ENCODE measurements at places on chromosomes 2 and 18. TPM values are rescaled to one million over a fixed set of nuclear protein-coding genes. Genes with fewer than 3 reads are reported as not detected.

DNA sequence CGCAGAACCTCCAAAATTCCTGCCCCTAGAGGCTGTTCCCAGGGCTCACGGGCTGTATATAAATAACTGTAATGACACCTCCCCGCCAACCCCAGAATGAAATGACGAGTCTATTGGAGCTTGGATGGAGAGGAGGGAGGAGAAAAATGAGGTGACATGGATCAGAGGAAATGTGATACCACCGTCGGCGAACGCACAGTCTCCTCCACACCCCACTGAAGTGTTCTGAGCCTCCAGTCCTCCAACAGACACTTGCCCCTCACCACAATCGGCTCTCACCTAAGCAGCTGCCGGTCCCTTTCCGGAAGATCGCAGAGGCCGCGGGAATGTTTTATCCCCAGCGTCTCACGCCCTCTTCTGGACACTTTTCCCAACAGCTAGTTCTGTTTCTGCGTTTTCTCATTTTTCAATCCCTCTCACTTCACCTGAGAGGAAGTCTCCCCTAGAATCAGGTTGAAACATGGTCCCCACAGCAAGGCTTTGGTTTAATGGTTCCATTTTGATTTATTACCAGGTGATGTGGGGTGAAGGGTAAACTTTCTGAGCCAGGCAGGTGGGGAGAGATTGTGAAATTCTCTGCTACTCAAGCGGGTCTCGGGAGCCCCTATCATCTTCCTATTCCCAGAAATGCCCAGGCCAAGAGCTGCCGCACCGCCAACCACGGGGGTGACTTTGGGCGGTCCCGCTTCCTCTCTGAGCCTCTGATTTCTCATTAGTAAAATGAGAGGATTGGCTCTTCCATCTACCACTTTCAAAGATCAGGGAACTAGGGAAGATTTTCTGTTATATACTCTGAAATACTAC is 9.1 kb upstream of the MYO5B start:
- no peaks in the 10 kb centered on the region for H3K4me1 ChIP-seq
- H3K4me3 ChIP-seq = no peak overlapping the region
- no peaks in the 10 kb centered on the region for H3K36me3 ChIP-seq
- peaks cover 5% of the 10 kb centered on the region for H3K27me3 ChIP-seq
- no peak overlapping the region for H3K27ac ChIP-seq

GRCh38 chr2:216651351-216651881 is 18.2 kb downstream of the IGFBP2 start:
- no peaks in the 10 kb centered on the region for H3K27me3 ChIP-seq
- no peak overlapping the region for H3K4me3 ChIP-seq
- DNase-seq = no peak
- H3K36me3 ChIP-seq = no peaks in the 10 kb centered on the region
- H3K27ac ChIP-seq = no peak overlapping the region

- no peaks in the 10 kb centered on the region for H3K36me3 ChIP-seq
- no peak overlapping the region for H3K4me3 ChIP-seq
- no peaks in the 10 kb centered on the region for H3K4me1 ChIP-seq
- H3K27me3 ChIP-seq = no peaks in the 10 kb centered on the region
- no peak overlapping the region for H3K27ac ChIP-seq
- DNase-seq = no peak
Observed at GRCh38 chr2:132538331-132538855, 121.8 kb downstream of the GPR39 start.

- H3K36me3 ChIP-seq = no peaks in the 10 kb centered on the region
- H3K27me3 ChIP-seq = no peaks in the 10 kb centered on the region
- no peak overlapping the region for H3K4me3 ChIP-seq
- peak; percentile 34 for DNase-seq
- no peak overlapping the region for H3K27ac ChIP-seq
- peaks cover 8% of the 10 kb centered on the region for H3K4me1 ChIP-seq
Observed at GRCh38 chr2:198054299-198054698, 249.9 kb downstream of the PLCL1 start.

DNA sequence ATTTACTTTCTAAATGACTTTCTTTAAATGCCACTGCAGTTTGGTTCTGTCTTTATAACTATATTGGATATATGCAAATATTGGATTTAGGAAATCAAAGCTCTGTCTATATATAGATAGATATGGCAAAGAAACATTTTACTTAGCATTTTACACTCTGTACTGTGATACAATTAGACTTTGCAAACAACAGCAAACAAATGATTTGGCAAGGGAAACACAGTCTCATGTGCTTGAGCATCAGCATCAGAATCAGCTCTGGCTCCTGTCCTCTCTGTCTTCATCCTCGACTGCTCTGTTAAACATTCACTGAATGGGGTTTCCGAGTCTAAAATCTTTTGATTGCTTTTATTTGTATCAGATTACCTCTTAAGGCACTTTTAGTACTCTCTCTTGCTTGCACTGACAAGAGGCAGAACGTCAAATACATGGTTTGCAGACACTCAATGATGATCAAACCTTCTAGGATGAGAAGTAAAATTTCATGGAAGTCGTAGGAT is 176.8 kb upstream of the LRP1B start:
- no peak overlapping the region for H3K4me3 ChIP-seq
- no peaks in the 10 kb centered on the region for H3K4me1 ChIP-seq
- H3K36me3 ChIP-seq = no peaks in the 10 kb centered on the region

- H3K27ac ChIP-seq = peak overlapping the region; percentile 56
- no peaks in the 10 kb centered on the region for H3K36me3 ChIP-seq
- H3K4me1 ChIP-seq = peaks cover 6% of the 10 kb centered on the region
Observed at GRCh38 chr2:26623541-26624495, 17.3 kb downstream of the CIB4 start.

GRCh38 chr2:4976407-4976806 is 715.8 kb upstream of the SOX11 start:
- H3K27me3 ChIP-seq = no peaks in the 10 kb centered on the region
- DNase-seq = no peak
- no peak overlapping the region for H3K27ac ChIP-seq

GRCh38 chr2:224772494-224772893 is 56.3 kb upstream of the CCDC195 start:
- H3K4me3 ChIP-seq = no peak overlapping the region
- H3K27me3 ChIP-seq = no peaks in the 10 kb centered on the region
- H3K27ac ChIP-seq = no peak overlapping the region
- H3K4me1 ChIP-seq = peaks cover 7% of the 10 kb centered on the region
- DNase-seq = no peak

GRCh38 chr18:78934003-78934402 is 45.6 kb upstream of the SALL3 start:
- no peak overlapping the region for H3K4me3 ChIP-seq
- H3K4me1 ChIP-seq = no peaks in the 10 kb centered on the region
- H3K36me3 ChIP-seq = no peaks in the 10 kb centered on the region
- no peak for DNase-seq

- H3K27me3 ChIP-seq = no peaks in the 10 kb centered on the region
- H3K27ac ChIP-seq = peak overlapping the region; percentile 82
- H3K4me1 ChIP-seq = peaks cover 20% of the 10 kb centered on the region
- DNase-seq = no peak
Observed at GRCh38 chr2:9416267-9416961, 6.9 kb downstream of the ITGB1BP1 start.

DNA sequence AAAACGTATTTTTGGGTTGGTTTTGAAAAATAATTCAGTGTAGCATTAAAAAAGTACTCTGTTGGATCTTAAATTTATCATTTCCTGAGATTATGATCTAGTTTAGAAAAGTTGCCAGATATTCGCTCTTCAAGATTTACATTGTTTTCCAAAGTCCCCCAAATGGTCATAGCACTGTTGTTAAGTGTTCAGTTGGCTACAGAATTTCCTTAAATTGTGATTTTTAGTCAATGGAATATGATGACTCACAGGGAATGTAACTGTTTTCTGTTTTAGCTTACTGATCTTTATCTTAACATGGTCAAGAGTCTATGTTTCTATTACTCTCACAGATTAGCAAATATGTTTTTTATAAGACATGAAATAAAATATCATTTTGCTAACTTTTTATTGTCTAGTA is 23.2 kb downstream of the PLCL1 start:
- no peaks in the 10 kb centered on the region for H3K4me1 ChIP-seq
- no peaks in the 10 kb centered on the region for H3K36me3 ChIP-seq
- no peak overlapping the region for H3K27ac ChIP-seq
- H3K27me3 ChIP-seq = no peaks in the 10 kb centered on the region

GRCh38 chr2:88865801-88866371 is 174.4 kb downstream of the RPIA start:
- no peak overlapping the region for H3K27ac ChIP-seq
- no peaks in the 10 kb centered on the region for H3K4me1 ChIP-seq
- H3K27me3 ChIP-seq = no peaks in the 10 kb centered on the region
- no peak overlapping the region for H3K4me3 ChIP-seq

CHMP1B gene
- 40.2 TPM for total RNA-seq

DNA sequence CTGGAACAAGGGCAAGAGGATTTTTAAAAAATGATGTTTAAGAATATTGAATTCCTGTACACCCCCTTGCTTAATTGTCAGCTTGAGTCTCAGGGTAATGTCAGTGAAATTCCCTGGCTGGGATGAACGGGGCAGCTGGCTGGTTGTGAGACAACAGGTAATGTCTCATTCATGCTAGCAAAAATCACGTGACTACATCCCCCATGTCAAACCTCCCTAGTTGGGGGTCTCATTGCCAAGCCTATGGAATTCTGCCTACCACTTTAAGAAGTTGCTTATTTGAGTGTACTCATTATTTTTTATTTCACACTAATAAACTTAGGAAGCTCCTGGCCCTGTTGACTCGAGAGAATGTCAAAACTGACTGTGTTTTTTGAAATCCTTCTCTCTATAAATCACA is 218.3 kb downstream of the ICOS start:
- DNase-seq = no peak
- no peaks in the 10 kb centered on the region for H3K27me3 ChIP-seq
- no peaks in the 10 kb centered on the region for H3K4me1 ChIP-seq
- no peaks in the 10 kb centered on the region for H3K36me3 ChIP-seq
- H3K4me3 ChIP-seq = no peak overlapping the region

DNA sequence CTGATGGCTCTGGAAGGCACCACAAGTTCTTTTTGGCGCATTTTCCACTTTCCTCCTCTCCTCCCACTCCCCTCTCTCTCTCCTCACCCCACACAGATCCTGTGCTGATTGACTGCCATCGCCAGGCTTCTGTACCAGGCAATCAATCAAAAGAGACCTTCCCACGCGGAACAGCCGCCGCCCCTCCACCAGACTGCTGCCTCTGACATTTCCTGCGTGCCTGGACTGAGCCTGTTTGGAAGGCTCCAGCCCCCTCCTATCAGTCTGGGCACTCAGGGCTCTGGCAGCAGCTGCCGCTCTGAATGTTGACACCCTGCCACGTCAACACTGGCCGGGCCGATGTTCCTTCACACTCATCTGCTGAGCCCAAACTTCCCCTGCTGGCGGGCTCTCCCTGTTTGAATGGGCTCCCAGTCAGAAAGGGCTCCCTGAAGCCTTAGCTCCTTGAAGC is 467.7 kb downstream of the EPHA4 start:
- H3K36me3 ChIP-seq = no peaks in the 10 kb centered on the region
- DNase-seq = peak; percentile 30
- no peak overlapping the region for H3K27ac ChIP-seq
- no peaks in the 10 kb centered on the region for H3K4me1 ChIP-seq
- H3K4me3 ChIP-seq = no peak overlapping the region
- H3K27me3 ChIP-seq = no peaks in the 10 kb centered on the region

DNA sequence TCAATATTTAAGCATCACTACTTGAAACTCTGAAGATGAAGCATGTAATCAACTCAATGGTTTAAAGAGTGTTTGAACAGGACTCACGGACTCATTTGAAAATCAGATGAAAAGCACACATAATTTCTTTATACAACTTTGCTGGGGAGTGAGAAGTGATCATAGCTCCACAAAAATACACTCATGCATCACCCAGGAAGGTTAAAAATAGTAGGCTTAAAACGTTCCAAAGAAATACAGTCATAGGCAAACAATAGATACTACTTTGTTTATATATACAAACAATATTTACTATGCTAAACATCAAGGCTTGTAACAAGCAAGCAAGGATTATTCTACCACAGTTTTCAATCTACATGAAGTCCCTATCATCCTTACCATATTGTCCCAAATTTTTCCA is 11.6 kb downstream of the HNRNPLL start:
- H3K27me3 ChIP-seq = no peaks in the 10 kb centered on the region
- no peak overlapping the region for H3K4me3 ChIP-seq
- H3K4me1 ChIP-seq = peaks cover 78% of the 10 kb centered on the region
- no peaks in the 10 kb centered on the region for H3K36me3 ChIP-seq
- DNase-seq = no peak

DNA sequence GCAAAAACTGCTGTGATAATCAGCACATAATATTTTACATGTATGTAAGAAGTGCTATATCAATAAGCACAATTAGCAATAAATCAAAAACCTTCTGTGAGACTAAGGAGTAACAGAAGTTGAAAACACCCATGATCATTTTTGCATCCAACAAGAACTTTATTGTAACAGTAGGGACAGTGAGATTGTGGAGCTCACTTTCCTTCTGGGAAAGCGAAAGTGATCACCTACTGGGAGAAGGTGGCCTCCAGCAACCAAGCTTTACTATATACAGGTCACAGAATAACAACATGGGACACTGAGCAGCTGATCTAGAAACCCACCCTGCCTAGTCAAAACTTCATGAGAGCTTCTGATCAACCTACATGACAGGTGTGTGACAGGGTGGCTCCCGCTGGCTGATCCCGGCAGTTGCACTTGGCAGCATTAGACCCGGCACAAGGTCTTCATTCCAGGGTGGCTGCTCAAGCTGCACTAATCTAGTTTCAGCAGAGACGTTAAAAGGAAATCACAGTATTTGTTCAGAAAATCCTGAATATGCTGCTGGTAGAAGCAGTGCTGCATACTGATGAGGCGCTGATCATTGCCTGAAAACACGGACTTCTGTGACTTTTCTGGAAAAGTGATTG is 63.5 kb upstream of the ARL5A start:
- H3K36me3 ChIP-seq = no peaks in the 10 kb centered on the region
- H3K4me3 ChIP-seq = peak overlapping the region; percentile 29

CPLX4 gene
- total RNA-seq = not detected

NEU4 gene
- 2.3 TPM for total RNA-seq

CYP27C1 gene
- total RNA-seq = not detected

CAPN14 gene
- 0.11 TPM for total RNA-seq

- peaks cover 6% of the 10 kb centered on the region for H3K4me1 ChIP-seq
- H3K27ac ChIP-seq = no peak overlapping the region
- H3K36me3 ChIP-seq = no peaks in the 10 kb centered on the region
- no peak overlapping the region for H3K4me3 ChIP-seq
- DNase-seq = no peak
Observed at GRCh38 chr2:238227587-238228032, 12.2 kb downstream of the HES6 start.

DNA sequence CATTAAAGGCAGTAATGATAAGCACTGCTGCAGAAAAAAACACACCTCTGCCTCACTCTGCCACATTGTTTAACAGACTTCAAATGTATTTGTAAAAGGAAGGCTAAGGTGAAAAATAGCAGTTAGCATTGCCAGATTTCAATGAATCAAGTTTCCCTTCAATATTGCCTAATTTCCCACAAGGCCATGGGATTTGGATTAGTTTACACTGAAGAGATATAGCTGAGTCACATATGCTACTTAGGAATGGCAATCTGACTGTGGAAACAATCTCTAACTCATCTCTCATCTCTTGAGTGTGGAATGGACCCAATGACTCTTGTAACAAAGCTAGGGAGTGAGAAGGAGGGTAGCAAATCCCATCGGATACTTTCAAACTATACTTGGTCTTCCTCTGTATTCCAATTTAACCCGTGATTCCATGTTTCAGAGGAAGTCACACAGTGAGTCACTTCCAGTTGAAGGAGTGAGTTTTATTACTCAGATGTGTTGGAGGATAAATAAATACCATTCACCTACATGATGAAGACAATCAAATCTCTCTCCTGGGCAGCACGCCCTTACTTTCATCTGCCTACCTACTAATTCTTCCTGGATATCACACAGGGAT is 5.1 kb downstream of the B4GALT6 start:
- no peaks in the 10 kb centered on the region for H3K36me3 ChIP-seq
- H3K27ac ChIP-seq = peak overlapping the region; percentile 52
- H3K27me3 ChIP-seq = no peaks in the 10 kb centered on the region
- H3K4me1 ChIP-seq = peaks cover 72% of the 10 kb centered on the region
- no peak for DNase-seq
- H3K4me3 ChIP-seq = no peak overlapping the region
